Stimulated activated CD4-positive, alpha-beta T cell treated with anti-CD3 and anti-CD28 coated beads, Interleukin-2, amount 100 ng/mL, for 4 hours (primary cell): ENCODE measurements at places on chromosomes 7 and 10.

DNA sequence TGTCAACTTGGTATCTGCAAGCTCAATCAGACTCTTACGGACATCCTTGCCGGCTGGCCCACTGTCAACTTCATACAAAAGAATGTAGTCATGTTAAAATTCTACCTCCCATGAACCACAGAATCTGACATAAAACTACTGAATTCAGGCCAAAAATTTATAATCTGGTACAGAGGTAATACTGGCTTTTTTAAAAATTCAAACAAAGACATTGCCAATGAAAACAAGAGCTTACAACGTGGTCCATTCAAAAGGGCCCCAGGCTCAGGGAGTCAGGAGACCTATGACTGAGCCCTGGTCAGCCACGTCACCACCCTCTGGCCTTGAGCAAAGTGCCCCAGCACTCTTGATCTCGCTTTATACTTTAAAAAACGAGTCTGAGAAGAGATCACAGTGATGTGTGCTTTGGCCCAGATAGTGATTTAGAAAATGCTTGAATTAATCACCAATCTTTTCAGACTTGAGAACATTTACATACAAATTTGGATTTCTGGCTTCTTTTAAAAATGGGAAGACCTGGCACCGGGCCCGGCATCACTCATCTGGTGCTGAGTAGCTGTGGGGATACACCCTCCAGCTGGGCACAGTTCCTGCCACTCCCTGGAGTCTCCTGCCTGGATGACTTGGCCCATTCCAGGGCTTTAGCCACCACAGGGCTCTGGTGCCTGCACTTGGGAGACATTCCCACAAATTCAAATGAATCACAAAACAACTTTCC, 94.1 kb downstream of the PIP4K2A start:
- DNase-seq, result no peak

DNA sequence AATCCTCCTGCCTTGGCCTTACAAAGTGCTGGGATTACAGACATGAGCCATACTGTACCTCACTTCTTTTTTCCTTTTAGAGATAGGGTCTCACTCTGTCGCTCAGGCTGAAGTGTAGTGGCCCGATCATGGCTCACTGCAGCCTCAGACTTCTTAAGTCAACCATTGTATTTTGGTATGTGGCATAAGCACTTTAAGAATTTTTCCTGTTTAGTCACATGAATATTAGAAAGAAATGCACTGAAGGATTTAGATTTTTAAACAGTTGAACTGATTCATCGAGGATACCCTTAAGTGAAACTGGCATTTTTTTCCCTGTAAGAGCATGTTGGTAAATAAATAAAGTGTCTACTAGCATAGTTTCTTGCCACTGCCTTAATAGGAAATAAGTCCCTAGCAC, 319.3 kb upstream of the CACNA2D1 start:
- no peak for DNase-seq

- DNase-seq, result no peak
Observed at GRCh38 chr10:118585234-118585633, 10.2 kb downstream of the PRLHR start.

- no peak for DNase-seq
Observed at GRCh38 chr7:76069238-76069638, 21.3 kb downstream of the MDH2 start.

- no peak for DNase-seq
Observed at GRCh38 chr10:48209241-48209640, 65.3 kb downstream of the FRMPD2 start.

GRCh38 chr10:132110111-132110521, 44.4 kb downstream of the JAKMIP3 start:
- no peak for DNase-seq

GRCh38 chr7:70881167-70881847, 250.6 kb upstream of the GALNT17 start:
- DNase-seq, result no peak

DNA sequence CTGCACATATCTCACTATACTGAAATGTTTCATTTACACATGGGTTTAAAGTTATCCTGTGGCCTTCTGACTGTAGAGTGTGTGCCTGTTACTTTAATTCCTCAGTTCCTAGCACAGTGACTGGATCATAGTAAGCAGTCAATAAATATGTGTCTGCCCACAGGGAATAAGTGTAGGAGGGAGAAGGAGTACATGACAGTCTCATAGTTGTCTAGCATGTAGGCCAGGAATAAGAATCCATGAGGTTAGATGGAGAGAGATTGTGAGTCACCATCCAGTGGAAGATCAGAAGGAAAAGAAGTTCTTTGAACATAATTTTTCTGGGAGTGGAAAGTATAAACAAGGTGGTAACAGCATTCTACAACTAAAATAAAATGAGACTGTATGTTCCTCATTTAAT, 36.6 kb upstream of the SEMA3A start:
- no peak for DNase-seq

DNA sequence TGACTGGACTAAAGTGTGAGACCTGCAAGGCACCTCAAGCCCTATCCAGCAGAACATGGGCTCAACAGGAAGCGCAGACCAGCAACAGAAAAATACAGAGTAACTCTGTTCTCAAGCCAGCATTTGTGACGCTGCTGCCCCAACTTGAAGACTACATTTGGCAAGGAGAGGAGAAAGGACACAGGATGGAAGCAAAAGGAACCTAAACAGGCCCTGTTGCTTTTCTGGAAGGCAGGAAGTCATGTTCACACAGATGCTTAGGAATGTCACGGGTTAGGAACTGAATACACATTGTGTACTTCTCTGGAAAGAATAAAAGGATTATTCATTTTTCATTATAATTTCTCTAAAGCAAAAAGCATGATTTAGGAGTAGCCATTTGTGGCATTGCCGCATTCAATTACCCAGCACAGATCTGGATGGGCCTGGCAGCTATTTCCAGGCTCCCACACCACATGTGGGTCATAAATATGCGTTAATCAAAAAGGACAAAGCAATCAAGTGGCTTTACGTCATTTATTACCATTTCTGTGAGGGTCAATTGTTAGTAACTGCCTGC, 19.8 kb upstream of the TOMM7 start:
- DNase-seq, result no peak

DNA sequence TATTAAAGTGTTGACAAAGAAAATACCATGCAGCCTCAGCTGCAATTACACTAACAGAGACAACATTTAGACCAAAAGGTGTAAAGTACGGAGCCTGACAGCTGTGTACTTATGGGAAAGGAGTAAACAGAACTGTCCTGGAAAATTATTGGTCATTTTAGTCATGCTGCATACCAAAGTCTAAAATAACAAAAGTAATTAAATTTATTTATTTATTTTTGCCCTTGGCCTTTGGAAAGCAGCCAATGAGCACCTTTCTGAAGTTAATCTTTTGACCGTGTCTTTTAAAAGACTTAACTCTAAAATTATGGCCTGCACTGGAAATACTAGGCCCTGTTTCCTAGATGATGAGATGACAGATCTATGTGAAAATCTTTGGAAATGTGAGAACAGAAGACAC, 597.6 kb downstream of the NXPH1 start:
- DNase-seq, result no peak

GRCh38 chr10:15487376-15487775, 116.3 kb upstream of the FAM171A1 start:
- no peak for DNase-seq

DNA sequence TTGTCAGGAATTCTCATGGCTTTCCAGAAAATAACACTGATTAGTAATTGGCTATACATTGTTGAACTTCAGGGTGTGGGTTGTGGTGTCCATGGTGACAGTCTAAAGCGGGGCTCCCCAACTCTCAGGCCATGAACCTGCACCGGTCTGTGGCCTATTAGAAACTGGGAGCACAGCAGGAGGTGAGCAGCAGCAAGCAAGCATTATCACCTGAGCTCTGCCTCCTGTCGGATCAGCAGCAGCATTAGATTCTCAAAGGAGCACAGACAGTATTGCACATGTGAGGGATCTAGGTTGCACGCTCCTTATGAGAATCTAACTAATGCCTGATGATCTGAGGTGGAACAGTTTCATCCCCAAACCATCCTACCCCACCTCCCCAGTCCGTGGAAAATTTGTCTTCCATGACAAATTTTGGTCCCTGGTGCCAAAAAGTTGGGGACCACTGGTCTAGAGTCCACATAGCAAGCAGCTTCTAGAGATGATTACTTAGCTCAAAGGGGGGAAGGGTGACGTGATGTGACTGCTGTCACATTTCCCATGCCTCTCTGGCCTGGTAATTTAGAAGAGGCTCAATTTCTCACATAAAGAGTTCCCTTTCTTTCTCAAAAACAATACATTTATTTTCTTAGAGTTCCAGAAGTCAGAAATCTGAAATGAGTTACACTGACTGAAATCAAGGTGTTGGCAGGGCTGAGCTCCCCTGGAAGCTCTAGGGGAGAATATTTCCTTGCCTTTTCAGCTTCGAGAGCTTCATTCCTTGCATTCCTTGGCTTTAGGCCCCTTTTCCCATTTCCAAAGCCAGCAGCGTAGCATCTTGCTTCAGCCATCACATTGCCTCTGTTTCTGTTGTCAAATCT, 17.6 kb upstream of the FAM221A start:
- DNase-seq, result no peak
